ENCODE measurements at places on chromosomes 3 and 15.

GRCh38 chr15:63277893-63278456, 570 bp downstream of the APH1B start:
- DNase-seq: no peak

DNA sequence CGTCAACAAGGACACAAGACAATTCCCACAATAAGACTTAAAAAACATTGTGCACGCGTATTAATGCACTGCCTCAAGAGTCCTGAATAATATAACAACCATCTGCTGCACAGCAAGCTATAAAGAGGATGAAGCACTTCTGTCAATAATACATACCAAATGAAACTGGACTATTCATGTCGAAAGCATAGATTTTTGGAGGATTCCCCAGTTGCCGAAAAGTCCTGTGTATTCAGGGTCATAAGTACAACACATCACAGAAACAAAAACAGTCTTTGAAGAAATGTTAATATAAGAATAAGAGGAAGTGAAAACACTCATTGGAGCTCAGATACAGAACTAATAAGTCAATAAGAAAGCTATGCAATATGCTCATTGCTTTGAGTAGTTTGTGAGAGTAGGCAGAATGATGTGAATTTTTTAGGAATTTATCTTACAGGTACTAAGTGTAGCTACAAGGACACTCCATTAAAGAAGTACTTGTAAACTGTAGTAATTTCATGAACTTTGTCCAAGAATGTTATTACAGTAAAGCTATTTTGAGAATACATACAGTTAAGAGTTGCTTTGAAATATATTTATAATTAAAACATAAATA, 31.6 kb downstream of the CBLB start:
- DNase-seq: no peak

DNA sequence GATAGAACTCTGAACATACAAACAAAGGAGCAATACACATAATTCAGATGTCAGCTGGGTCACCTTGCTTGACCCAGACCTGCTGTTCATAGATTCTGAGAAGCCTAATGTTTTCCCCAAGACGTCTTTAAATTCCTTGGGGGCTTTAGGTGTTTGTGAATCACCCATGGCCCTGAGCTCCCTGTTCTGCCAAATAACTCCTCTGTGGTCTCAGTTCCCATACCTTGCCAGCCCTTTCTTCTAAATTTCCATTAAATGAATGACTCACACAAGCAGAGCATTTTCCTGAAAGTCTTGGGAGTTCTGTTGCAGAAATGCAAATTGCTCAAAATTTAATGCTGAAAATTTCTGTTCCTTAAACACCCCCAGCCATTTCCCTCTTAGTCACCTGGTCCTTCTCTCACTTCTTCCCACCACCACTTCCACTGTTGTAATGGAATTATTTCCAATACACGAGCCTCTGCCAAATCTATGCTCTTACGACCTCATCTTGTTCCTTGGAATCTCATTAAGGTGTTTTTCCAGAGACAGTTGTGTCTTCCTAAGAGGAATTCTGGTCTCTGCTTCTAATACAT, 33.4 kb upstream of the PSMD6 start:
- no peak for DNase-seq

GRCh38 chr3:108110934-108111333, 20.1 kb upstream of the CD47 start:
- no peak for DNase-seq

DNA sequence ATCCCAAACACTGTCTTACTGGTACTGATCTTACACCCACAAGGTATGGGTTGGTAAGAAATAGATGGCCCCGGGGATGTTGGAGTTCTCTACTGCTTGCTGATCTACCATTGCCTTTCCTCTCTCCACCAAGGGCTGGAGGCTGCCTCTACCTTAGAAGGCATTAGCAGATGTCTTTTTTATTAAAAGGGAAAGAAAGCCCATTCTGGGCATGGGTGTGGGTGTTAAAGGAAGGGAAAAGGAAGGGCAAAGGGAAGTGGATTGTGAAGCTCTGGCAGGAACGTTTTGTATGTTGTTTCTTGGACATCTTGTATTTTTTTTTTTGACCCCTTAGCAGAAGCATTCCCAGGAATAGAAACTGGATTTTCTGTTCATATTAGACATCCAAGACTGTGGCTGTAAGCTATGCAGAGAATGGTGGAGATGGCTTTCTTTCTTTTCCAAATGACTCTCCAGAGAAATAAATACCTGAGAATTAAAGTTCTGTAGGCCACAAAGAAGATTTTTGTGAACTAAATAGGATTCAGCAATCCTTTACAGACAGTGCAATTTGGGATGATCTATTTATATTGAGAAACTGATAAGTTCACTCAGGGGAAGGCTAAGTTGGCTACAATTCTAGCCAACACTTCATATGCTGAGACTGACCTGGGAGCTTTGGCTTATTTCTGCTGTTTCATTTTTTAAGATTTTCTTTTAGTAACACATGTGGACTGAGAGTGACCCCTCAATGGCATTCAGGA, 108.8 kb downstream of the TOP2B start:
- DNase-seq: no peak

GRCh38 chr15:43954181-43954621, 127.4 kb downstream of the WDR76 start:
- no peak for DNase-seq

DNA sequence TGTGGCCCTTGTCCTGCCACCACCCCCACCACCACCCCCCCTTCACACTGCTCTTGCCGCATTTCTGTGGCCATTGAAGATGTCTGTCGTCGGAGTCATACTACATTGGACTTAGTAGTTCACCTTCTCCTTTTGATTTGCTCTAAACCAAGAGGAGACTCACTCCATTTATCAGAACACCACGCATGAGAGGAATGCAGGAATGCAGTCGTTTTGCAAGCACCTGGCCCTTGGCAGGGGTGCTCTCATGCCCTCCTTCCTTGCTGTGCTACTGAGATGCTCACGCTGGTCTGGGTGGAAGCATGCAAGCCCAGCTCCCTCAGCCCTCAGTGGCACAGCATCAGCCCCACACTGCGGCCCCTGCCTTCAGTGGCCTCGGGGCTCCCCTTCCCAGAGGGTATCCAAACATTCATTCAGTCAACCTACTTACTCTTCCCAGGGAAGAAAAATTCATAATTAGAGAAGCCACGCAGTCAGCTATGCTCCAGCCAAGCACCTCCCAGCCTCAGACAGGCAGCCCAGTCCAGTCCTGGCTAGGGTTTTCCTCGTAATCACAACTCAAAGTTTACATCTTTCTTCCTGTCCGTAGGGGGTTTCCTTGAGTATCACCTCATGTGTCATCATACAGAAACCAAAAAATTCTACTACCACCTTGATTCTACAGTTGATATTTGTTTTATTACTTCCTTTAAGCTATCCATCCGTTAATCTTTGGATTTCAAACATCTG, 520.0 kb downstream of the GABRG3 start:
- no peak for DNase-seq

GRCh38 chr3:179801856-179802255, 149.0 kb downstream of the USP13 start:
- no peak for DNase-seq

- DNase-seq: no peak
Measured at GRCh38 chr3:4986175-4986781, 7.0 kb downstream of the BHLHE40 start.

- DNase-seq: no peak
Measured at GRCh38 chr3:188792793-188793192, 379.0 kb upstream of the TPRG1 start.

DNA sequence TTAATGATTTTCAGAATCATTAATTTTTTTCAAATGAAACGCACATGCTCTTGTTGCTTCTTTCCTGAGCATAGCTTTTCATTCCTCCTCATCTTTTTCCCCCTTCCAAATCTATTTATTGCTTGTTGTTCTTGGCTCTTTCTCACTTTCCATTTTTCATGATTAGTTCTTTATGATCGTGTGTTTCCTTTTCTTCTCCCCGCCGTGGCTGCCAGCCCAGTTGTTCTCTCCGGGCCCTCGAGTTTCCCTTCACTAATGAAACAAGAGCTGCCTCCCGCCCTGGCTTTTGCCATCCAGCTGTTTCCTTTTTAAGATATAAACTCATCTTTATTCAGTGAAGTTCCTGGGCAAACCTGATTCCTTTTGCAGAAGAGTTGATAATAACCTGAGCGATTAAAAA, 170.2 kb upstream of the NR2F2 start:
- no peak for DNase-seq

DNA sequence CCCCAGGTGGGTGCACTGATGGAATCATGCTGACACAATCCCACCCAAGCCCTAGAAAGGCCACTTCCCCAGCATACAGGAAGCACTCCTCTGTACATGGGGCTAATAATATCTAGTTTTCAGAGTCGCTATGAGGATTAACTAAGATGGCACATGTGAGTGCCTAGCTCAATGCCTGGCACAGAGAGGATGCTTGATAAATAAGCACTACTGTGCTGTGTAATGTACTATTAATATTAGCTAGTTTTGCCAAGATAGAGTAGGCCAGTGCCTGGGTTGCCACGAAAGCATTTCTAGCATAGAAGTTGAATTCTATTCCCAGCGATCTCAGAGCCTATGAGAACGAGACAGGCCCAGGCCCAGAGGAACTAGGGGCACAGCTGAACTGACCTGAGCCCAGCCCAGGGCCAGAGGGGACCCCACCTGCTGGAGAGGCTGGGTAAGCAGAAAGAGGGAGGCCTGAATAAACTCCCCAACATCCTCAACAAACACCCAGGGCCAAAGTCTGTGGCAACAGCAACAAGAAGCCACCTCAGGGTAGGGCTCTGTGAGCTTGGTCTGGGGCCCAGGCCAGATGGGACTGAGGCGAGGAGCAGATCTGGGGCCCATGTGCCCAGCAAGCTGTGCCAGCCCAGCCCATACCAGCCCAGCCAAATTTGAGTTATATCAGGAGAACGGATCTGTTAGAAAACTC, 7.6 kb upstream of the SEMA7A start:
- no peak for DNase-seq

DNA sequence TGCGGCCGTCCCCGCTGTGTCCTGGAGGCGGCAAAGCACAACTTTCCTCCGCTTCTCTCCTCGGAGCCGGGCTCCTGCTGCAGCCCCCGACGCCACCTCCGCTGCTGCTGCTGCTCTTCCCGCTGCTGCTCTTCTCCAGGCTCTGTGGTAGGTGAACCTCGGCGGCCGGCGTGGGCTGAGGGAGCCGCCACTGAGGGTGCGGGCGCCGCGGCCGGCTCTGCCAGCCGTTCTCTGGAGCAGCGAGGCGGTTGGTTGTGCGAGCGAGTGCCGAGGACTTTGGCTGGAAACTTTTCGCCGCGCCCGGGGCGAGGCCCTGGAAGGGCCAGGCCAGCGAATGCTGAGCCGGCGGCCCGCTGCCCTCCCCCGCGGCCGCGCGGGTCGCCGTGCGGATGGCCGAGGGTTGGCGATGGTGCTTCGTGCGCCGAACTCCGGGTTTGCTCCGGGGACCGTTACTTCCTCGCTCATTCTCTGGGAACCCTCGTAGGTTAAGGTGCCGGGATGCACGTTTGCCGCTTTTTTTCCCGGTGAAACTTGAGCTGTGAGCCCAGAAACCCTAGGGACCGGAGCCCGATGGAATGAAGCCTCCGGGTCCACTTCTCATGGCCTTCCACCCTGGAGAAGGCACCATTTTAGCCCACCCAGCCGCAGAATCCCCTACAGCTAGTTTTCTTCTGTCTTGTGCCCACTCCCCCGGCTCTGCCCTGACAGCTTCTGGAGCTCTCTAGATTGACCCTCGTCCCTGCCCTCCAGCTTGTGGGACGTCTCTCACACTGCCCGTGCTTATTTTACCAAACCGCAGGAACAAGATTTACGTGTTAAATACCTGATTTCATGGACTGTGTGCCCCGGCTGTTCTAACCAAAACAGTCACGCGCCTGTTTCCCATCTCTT, 660 bp downstream of the NECTIN3 start:
- no peak for DNase-seq

DNA sequence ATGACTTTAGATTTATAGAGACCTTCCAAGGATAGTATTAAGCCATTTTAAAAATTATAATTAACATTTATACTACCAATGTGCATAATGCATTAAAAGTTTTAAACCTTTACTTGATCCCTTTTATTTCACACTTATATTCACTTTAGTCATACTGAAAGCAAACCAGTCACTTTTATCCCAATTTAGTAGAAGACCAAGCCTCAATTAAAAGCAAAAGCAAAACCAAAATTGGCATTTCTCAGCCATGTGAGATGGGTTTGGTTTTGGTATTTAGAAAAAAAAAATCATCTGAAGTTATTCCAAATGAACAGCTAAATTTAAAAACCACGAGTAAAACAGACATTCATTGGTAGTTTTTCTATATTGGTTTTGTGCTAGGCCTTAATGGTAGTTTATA, 249.4 kb downstream of the LPP start:
- no peak for DNase-seq

DNA sequence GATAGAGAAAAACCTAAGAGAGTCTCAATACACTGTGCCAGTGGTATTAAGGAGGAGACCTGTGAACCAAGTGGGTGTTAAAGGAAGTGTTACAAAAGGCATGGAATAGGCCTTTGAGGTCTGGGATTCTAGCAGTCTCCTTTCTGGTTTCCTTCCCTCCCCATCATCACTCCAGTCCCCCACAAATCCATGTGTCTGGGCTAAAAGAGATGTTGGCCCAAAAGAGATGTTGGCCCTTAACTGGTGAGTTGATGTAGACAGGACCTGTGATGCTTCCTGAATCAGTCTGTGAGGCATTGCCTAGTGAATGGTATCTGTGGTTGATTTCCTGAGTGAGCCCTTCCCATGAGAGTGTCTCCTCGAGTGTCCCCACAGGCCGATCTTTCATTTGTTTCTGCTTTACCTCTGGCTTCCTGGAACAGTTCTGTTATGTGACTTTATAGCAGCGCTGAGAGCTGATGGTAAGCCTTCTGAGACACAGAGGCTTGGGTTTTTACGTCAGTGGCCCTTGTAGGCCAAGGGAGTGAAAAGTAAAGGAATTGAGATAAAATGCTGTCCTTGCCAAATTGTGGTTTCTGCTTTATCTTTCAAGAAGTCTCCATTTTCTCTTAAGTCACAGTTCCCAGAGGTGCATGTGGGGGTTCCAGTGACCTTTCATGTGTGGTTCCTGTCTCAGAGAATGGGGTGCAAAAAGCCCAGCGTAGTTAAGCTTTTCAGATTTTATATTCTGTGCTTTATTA, 87.8 kb downstream of the KLHL25 start:
- DNase-seq: no peak

- no peak for DNase-seq
Measured at GRCh38 chr3:53858096-53858741, 11.9 kb downstream of the IL17RB start.

DNA sequence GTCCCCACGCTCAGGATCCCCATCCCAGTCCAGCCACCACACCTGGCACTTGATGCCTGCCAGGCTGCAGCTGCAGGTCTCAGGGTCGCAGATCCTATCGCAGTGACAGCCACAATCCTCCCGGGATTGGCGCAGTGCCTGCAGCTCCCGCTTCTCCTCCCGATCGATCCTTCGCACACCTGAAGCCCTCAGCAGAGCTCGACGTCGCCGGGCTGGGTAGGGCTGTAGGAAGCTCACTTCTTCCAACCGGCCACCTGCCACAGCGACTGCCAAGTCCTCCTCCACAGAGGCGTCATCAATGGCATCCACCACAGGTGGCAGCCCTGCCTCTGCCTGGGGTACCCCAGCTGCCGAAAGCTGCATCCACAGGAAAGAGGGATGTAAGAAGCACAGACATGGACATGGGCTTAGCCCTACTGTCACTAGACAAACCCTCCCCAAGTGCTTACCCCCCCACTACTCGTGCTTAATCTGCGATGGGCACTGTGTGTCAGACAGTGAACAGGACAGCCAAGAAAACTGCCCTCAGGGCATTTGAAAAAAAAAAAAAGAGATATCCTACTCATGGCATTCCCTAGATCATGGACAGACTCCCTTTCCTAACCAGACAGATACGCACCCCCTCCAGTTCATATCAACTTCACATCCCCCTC, 9.2 kb downstream of the CSRNP1 start:
- no peak for DNase-seq

All from NCI-H774 (cell line).